ENCODE measurements at places on chromosomes 5 and 9.

- no peaks in the 10 kb centered on the region for H3K4me1 ChIP-seq
- no peak for DNase-seq
- H3K27ac ChIP-seq: no peak overlapping the region
- no peaks in the 10 kb centered on the region for H3K36me3 ChIP-seq
Observed at GRCh38 chr9:98365227-98365669, 109.8 kb upstream of the TBC1D2 start.

DNA sequence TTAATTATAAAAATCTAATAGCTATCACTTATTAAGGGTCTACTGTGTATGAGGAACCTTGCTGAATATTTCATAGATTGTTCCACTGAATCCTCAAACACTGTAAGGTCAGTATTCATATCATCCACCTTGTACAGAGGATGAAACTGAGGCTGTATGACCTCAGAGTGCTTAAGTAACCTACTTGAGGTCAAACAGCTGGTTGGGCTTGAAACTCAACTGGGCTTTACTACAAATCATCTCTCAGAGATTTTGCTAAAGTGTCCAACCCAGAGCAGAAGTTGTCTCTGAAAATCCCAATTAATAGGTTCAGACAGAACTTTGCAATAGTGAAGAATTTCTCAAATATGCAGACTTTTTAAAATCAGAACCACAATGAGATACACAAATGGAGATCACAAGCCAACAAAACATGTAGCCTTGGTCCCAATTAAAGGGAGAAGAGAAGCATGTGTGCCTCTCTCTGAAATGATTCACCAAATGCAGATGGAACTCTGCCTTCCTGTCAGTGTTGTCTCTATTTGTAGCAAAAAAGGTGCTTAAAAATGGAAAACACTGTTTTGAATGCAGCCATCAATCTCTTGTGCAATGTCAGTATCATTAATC is 131.4 kb downstream of the FAM114A2 start:
- no peaks in the 10 kb centered on the region for H3K4me1 ChIP-seq
- no peak overlapping the region for H3K4me3 ChIP-seq
- no peak for DNase-seq
- H3K27ac ChIP-seq: no peak overlapping the region

- no peak for DNase-seq
- peaks cover 2% of the 10 kb centered on the region for H3K4me1 ChIP-seq
- no peak overlapping the region for H3K27ac ChIP-seq
- no peaks in the 10 kb centered on the region for H3K36me3 ChIP-seq
- peaks cover 4% of the 10 kb centered on the region for H3K27me3 ChIP-seq
Observed at GRCh38 chr5:59540366-59540765, 353.2 kb downstream of the PDE4D start.

GRCh38 chr9:120960001-120960400 is 33.4 kb upstream of the TRAF1 start:
- no peak for DNase-seq
- peaks cover 9% of the 10 kb centered on the region for H3K36me3 ChIP-seq
- H3K4me3 ChIP-seq: no peak overlapping the region
- H3K4me1 ChIP-seq: peaks cover 2% of the 10 kb centered on the region

GRCh38 chr9:68416936-68417564 is 60.6 kb downstream of the PGM5 start:
- no peak overlapping the region for H3K27ac ChIP-seq
- H3K4me1 ChIP-seq: no peaks in the 10 kb centered on the region
- DNase-seq: no peak
- H3K36me3 ChIP-seq: no peaks in the 10 kb centered on the region
- no peak overlapping the region for H3K4me3 ChIP-seq

GRCh38 chr9:76744336-76744735 is 19.9 kb upstream of the PCA3 start:
- no peak overlapping the region for H3K27ac ChIP-seq
- H3K4me3 ChIP-seq: no peak overlapping the region
- H3K36me3 ChIP-seq: no peaks in the 10 kb centered on the region

DNA sequence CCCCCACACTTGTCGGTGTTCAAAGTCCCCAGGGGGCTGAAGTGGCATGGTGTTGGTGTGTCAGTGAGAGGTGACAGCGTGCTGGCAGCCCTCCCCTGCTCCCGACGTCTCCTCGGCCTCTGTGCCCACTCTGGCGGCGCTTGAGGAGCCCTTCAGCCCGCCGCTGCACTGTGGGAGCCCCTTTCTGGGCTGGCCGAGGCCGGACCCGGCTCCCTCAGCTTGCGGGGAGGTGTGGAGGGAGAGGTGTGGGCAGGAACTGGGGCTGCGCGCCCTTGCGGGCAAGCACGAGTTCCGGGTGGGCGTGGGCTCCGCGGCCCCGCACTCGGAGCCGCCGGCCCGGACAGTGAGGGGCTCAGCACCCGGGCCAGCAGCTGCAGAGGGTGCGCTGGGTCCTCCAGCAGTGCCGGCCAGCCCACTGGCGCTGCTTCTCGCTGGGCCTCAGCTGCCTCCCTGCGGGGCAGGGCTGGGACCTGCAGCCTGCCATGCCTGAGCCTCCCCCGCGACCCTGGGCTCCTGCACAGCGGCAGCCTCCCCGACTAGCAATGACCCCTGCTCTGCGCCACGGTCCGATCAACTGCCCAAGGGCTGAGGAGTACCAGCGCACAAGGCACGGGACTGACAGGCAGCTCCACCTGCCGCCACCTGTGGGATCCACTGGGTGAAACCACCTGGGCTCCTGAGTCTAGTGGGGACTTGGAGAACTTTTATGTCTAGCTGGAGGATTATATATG is 224.1 kb upstream of the RIOK2 start:
- H3K4me1 ChIP-seq: no peaks in the 10 kb centered on the region
- H3K27ac ChIP-seq: no peak overlapping the region
- H3K27me3 ChIP-seq: peaks cover 7% of the 10 kb centered on the region
- no peak for DNase-seq
- no peak overlapping the region for H3K4me3 ChIP-seq

- peaks cover 5% of the 10 kb centered on the region for H3K27me3 ChIP-seq
- no peak for DNase-seq
- no peak overlapping the region for H3K27ac ChIP-seq
- H3K4me1 ChIP-seq: peaks cover 10% of the 10 kb centered on the region
Observed at GRCh38 chr5:148364343-148364742, 19.4 kb upstream of the FBXO38 start.

- peaks cover 2% of the 10 kb centered on the region for H3K4me1 ChIP-seq
- H3K27me3 ChIP-seq: peaks cover 31% of the 10 kb centered on the region
- no peak overlapping the region for H3K4me3 ChIP-seq
- DNase-seq: no peak
- no peak overlapping the region for H3K27ac ChIP-seq
Observed at GRCh38 chr9:71279151-71279739, 157.8 kb upstream of the TRPM3 start.
